ENCODE measurements at places on chromosomes 13 and 19. TPM values are rescaled to one million over a fixed set of nuclear protein-coding genes. Genes with fewer than 3 reads are reported as not detected.

DNA sequence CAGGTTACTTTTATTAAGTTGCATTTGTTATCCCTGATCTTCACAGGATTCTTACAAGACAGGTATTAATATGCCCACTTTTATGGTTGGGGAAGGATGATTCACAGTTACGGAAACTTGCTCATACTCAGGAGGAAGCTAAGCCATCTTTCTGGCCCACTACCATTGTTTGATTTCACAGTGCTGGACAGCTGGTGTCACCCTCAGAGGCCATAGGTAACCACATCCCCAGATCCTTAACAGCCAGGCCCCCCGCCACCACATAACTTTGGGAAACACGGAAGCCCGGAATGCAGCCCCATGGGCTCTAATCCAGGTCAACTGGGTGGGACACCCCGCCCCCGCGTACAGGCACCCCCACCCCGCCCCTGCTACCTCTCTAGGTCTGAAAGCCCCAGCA lies 119.7 kb downstream of the IRS2 start:
- no peak for DNase-seq

DNA sequence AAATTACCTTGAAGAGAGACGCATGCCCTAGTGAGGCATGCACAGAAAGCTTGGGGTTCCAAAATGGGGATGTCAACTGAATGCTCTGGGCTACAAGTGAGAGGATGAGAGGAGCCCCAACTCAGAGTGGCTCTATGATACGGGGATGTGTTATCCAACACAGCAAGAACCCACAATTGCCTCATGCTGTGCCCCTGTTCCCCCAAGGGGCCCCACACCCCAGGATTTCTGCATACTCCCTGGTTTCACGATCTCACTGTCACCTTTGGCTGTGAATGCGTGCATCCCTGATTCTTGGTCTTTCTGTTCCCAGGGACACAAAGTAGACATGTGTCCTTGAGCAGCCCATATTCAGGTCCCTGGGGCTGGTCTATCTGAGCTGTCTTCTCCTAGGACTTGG lies 29.3 kb downstream of the WDR88 start:
- no peak for DNase-seq

DNA sequence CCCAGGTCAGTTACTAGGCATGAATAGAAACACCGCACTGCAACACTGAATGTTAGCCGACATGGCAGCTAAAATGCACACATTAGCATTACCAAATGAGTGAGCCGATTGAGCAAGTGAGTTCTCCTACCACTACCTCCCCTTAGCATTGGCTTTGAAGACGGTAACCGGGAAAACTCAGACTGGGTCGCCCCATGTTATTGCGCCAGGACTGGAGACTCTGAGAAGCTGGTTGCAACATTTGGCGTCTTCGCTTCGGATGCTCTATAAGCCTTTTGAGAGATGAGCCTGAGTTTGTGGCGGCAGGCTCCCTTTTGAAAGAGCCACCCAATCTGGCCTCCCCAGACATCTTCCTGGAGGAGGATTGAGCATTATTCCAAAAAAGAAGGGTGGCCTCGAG lies 68.5 kb upstream of the POMP start:
- no peak for DNase-seq

DNA sequence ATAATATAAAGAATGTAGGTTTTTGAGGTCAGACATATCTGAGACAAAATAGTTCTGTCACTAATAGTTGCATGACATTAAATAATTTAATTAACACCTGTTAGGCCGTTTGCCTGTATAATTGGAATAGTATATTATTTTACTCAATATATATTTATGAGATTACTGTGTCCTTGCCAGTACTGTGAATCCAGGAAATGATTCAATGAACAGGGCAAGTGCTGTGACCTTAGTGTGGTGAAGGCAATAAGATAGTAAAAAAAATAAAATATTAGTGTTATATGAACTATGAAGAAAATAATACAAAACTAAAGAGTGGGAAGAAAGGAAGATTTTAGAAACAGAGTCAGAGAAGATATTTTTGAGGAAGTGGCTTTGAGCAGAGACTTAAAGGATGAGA lies 403.7 kb downstream of the PCDH9 start:
- no peak for DNase-seq

GRCh38 chr13:59374691-59375090 lies 789.0 kb downstream of the DIAPH3 start:
- DNase-seq: peak; percentile 2

- no peak for DNase-seq
Observed at GRCh38 chr19:7013678-7014077, 7.6 kb downstream of the MBD3L2B start.

IL11 gene
- total RNA-seq: 0.27 TPM

SOHLH2 gene
- total RNA-seq: 0.36 TPM
